ENCODE measurements at places on chromosomes 4 and X. TPM values are rescaled to one million over a fixed set of nuclear protein-coding genes. Genes with fewer than 3 reads are reported as not detected.

IGFBP7 gene
- total RNA-seq: 1.0 TPM

TMEM31 gene
- total RNA-seq: 0.27 TPM

MAGEA10 gene
- not detected for total RNA-seq

KDR gene
- 87.2 TPM for total RNA-seq

GRCh38 chr4:168923526-168924194, 86.4 kb downstream of the CBR4 start:
- no peak overlapping the region for H3K27ac ChIP-seq
- peaks cover 10% of the 10 kb centered on the region for H3K36me3 ChIP-seq
- H3K4me1 ChIP-seq: peaks cover 48% of the 10 kb centered on the region
- no peak overlapping the region for H3K4me3 ChIP-seq
- H3K27me3 ChIP-seq: no peaks in the 10 kb centered on the region
- DNase-seq: peak; percentile 52

GRCh38 chrX:97252111-97252510, 368.4 kb downstream of the RPA4 start:
- H3K27me3 ChIP-seq: no peaks in the 10 kb centered on the region
- peaks cover 31% of the 10 kb centered on the region for H3K4me1 ChIP-seq
- no peak overlapping the region for H3K27ac ChIP-seq
- no peaks in the 10 kb centered on the region for H3K36me3 ChIP-seq
- no peak overlapping the region for H3K4me3 ChIP-seq

- no peak overlapping the region for H3K27ac ChIP-seq
- H3K4me3 ChIP-seq: no peak overlapping the region
- peaks cover 12% of the 10 kb centered on the region for H3K36me3 ChIP-seq
These were observed 51.3 kb upstream of the MAOA start for GRCh38 chrX:43604753-43605152.

DNA sequence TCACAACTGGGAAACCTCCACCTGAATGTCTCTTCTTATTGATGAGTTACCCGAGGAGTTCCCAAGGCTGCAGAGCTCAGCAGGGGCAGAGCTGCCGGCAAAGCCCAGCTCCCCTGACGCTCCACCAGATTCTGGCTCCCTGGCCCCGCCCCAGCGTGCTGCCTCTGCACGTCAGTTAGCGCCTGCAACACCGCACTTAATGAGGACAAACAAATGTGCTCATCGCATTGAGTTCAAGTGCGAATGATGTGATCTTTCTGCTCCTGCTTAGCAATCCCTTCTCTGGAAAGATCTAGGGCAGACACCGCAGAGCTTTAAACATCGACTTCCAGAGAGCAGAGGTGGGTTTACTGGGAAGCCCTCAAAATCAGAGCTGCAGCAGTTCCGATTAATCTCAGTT, 55.5 kb upstream of the FBXW7 start:
- H3K27me3 ChIP-seq: no peaks in the 10 kb centered on the region
- peak; percentile 83 for DNase-seq
- peak overlapping the region; percentile 56 for H3K4me3 ChIP-seq
- peak overlapping the region; percentile 32 for H3K27ac ChIP-seq

DNA sequence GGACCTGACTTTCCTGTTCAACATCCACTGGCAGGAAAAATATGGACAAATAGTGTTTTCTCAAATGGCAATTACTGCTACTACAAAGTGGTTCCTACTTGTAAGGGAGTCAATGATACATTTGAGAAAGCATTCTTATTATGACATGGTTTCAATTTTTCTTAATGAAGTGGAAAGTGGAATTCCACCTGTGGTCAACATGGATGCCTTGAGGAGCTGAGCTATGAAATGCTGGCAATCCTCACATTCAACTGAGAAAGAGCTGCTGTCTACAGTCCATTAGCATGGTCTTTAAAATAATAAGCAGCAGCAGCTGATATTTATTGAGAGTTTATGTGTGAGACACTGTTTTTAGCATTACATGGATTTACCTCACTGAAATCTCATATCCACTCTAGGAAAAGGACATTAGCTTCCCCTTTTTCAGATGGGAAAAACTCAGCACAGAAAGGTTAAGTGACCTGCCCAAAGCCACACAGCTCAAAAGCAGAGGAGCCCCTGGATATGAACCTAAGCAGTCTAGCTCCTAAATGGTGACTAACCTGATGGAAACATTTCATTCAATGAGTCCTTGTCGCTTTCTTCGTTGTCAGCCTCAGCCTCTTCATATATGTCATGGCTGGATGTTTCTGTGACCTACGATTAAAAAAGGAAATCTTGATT, 29.2 kb downstream of the MAP7D3 start:
- H3K27ac ChIP-seq: no peak overlapping the region
- no peak overlapping the region for H3K4me3 ChIP-seq
- peaks cover 40% of the 10 kb centered on the region for H3K36me3 ChIP-seq
- DNase-seq: no peak

- no peaks in the 10 kb centered on the region for H3K36me3 ChIP-seq
- peaks cover 33% of the 10 kb centered on the region for H3K4me1 ChIP-seq
- H3K27ac ChIP-seq: no peak overlapping the region
- H3K4me3 ChIP-seq: peak overlapping the region; percentile 80
- no peaks in the 10 kb centered on the region for H3K27me3 ChIP-seq
- peak; percentile 51 for DNase-seq
These were observed 529 bp downstream of the DHRSX start for GRCh38 chrX:2500091-2500802.

GRCh38 chr4:56345458-56345857, 41.8 kb downstream of the AASDH start:
- H3K36me3 ChIP-seq: peaks cover 22% of the 10 kb centered on the region
- no peak overlapping the region for H3K27ac ChIP-seq
- H3K4me1 ChIP-seq: peaks cover 18% of the 10 kb centered on the region
- no peaks in the 10 kb centered on the region for H3K27me3 ChIP-seq

DNA sequence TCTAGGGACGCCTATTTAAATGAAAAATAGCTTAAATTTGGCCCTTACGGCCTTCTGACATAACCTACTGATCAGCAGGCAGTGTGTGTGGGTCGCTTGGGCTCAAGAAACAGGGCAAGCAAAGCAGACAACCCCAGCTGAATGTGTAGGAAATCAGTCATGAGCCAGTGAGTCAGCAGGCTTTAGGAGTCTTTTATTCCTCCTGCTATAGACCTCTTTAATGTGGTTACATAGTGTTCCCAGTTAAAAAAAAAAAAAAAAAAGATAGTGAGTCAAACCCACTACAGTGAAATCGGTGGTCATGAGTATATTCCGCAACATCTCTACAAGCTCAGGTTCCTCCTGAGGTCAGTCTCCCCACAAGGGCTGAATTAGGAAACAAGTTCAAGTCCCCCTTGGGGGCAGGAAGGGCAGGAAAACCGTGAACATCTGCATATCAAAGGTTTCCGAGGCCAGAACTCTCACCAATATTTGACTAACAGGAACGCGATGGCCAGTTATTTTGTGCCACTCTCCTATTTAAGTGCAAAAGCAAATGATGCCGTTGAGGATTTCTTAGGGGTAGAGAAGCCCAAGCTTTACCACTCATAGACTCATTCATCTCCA, 32.7 kb downstream of the ACSL1 start:
- peaks cover 10% of the 10 kb centered on the region for H3K36me3 ChIP-seq
- peaks cover 17% of the 10 kb centered on the region for H3K4me1 ChIP-seq
- no peaks in the 10 kb centered on the region for H3K27me3 ChIP-seq

DNA sequence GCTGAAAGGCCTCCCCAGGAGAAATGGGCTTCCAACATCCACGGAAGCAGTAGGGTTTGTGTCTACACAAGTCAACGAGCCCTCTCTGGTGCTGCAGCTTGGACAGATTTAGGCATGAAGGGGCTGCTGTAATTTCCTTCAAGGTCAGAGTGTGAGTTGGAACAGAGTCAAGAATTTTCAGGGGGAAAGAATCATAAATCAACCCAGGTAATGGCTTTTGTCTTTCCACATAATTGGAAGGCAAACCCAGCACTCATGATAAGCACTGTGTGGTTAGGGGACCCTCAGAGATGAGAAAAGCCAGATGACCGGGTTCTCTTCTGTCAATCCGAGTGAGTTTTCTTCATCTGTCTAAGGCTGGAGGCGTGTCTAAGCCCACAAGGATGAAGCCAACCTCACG, 78.6 kb upstream of the MXRA5 start:
- no peak overlapping the region for H3K4me3 ChIP-seq
- H3K27ac ChIP-seq: no peak overlapping the region
- DNase-seq: no peak
- no peaks in the 10 kb centered on the region for H3K36me3 ChIP-seq

GRCh38 chrX:40878766-40879165, 143.4 kb upstream of the MED14 start:
- peaks cover 4% of the 10 kb centered on the region for H3K27me3 ChIP-seq
- H3K27ac ChIP-seq: peak overlapping the region; percentile 99
- peak overlapping the region; percentile 37 for H3K4me3 ChIP-seq
- no peak for DNase-seq

- H3K27me3 ChIP-seq: no peaks in the 10 kb centered on the region
- H3K36me3 ChIP-seq: no peaks in the 10 kb centered on the region
- no peak overlapping the region for H3K27ac ChIP-seq
- DNase-seq: no peak
- no peak overlapping the region for H3K4me3 ChIP-seq
These were observed 181.0 kb downstream of the GPAT3 start for GRCh38 chr4:83716874-83717273.

Measured in WTC11 (cell line).